Activated naive CD8-positive, alpha-beta T cell treated with anti-CD3 and anti-CD28 coated beads, Interleukin-2, amount 50 U/mL, for 16 hours (primary cell): ENCODE measurements at places on chromosomes 3 and 15.

DNA sequence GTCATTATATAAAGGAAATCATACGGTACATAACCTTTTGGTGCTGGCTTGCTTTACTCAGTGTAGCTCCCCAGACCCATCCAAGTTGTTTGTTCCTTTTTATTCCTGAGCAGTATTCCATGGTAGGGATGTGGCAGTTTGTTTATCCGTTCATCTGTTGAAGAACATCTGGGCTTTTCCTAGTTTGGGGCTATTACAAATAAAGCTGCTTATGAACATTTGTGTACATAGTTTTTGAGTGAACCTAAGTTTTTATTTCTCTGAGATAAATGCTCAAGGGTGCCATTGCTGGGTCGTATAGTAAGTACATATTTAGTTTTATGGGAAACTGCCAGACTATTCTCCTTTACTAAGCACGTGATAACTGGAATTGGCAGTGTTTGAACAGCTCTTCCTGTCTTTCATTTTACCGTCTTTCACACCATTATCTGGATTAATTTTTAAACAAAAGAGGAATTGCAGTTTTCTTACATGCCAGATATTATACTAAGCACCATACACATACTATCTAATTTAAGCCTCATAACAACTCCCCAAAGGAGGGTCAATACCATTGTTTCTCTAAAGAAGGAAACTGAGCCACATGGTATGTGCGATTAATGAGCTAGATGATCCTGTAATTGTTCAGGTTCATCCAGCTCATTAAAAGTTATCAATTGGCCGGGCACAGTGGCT, 85.6 kb downstream of the PTPRG start:
- no peak for DNase-seq

- DNase-seq: no peak
These were observed 32.9 kb upstream of the ACAD9 start for GRCh38 chr3:128846486-128846891.

DNA sequence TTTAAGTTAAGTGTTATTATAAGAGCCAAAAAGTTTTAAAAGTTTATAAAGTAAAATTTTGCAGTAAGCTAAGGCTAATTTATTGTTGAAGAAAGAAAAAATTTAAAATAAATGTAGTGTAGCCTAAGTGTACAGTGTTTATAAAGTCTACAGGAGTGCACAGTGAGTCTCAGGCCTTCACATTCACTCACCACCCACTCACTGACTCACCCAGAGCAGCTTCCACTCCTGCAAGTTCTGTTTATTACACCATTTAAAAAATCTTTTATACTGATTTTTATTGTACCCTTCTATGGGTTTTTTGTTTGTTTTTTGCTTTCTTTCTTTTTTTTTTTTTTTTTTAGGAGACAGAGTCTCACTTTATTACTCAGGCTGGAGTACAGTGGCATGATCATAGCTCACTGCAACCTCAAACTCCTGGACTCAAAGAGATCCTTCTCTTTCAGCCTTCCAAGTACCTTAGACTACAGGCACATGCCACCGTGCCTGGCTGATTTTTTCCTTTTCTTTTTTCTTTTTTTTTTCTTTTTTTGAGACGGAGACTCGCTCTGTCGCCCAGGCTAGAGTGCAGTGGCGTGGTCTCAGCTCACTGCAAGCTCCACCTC, 25.9 kb downstream of the CSTA start:
- no peak for DNase-seq

- DNase-seq: no peak
These were observed 856 bp downstream of the ABCF3 start for GRCh38 chr3:184186902-184187207.

DNA sequence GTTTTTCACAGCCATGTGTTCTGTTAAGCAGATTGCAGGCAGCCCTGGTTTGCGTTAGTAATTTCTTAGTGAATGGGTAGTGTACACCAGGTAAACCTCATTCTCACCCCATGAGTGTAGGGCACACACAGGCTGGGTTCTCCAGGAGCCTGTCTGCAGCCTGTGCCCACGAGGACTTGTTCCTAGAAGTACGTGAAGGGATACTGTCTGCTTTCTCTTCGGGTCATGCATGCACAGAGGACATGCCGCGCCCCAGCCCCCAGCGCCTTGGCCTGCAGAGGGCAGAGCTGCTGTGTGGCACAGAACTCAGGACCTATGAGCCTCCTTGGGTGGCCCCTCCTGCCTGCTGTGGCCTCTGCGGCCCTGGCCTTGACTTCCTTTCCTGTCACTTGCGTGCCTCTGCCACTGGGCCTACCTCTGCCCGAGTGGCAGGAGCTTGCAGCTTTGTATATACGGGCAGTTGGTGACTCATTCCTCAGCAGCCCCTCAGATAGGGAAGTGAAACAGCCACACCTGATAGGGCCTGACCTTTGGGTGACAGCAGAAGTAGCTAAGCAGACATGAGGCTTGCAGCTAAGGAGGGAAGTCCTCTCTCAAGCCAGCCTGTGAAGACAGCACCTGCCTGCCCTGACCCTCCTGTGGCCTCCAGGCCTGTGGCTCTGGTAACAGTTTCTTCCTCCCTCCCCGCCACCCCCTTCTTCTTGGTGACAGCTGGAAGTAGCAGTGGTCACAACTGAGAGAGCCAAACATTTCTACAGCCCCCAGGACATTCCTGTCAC, 19.5 kb downstream of the PPCDC start:
- no peak for DNase-seq

GRCh38 chr3:101690972-101691371, 4.5 kb upstream of the RPL24 start:
- DNase-seq: no peak

GRCh38 chr3:45273681-45274515, 47.8 kb upstream of the TMEM158 start:
- DNase-seq: no peak

DNA sequence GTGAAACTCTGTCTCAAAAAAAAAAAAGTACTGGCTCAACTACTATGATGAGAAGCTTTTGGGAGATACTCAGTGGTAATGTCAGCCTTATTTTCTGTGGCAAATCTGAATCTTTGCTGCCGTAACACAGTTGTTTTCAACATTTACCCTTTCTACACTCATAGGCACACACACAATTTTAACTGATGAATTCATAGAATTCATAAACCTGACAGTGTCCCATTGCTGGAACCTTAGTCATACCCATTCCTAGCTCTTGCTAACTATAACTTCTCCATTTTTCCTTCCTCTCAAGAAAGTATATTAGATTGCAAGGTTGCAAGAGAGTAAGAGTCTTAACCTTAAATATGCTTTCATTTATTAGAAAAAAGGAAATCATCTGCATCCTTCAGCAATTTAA, 496.6 kb downstream of the FHIT start:
- DNase-seq: no peak
